Lung (tissue), 17 donors: ENCODE measurements at places on chromosomes 12 and 14. TPM values are rescaled to one million over a fixed set of nuclear protein-coding genes. Genes with fewer than 3 reads are reported as not detected.

DNA sequence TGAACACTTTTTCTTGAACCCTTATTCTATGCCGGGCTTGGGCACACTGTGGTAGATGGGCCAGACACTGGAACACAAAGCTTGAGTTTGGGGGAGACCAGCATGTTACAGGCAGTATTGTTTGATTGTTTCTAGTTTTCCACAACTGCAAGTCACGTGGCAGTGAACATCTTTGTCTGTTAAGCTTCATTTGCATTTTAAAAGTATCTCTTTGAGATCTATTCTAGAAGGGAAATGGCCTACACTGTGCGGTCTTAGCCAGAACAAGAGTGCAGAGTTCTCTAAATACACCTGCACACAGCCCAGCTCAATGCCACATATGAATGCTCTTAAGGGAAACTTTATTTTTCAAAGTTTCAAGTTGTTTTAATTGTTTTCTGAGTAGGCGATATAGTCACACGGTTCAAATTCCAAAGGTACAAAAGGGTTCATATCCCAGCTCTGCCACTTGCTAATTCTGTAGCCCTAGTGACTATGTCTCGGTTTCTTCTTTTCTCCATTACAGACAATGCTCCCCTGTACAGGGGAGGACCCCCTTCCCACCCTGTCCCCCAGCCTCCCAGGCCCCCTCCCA lies 24.9 kb downstream of the RIN3 start:
- DNase-seq = no peak

- DNase-seq = peak; percentile 87
Measured at GRCh38 chr12:132604151-132604618, 6.2 kb downstream of the LRCOL1 start.

- no peak for DNase-seq
Measured at GRCh38 chr14:37643701-37644100, 48.3 kb downstream of the TTC6 start.

Gene SYT10
- total RNA-seq = 0.12 TPM

Gene DYRK4
- 27.8 TPM for total RNA-seq

Gene BDKRB2
- total RNA-seq = 2.6 TPM

Gene C1S
- 253 TPM for total RNA-seq

Gene MAP1LC3B2
- total RNA-seq = 2.0 TPM

- no peak for DNase-seq
Measured at GRCh38 chr12:45634273-45634917, 95.1 kb upstream of the ARID2 start.

DNA sequence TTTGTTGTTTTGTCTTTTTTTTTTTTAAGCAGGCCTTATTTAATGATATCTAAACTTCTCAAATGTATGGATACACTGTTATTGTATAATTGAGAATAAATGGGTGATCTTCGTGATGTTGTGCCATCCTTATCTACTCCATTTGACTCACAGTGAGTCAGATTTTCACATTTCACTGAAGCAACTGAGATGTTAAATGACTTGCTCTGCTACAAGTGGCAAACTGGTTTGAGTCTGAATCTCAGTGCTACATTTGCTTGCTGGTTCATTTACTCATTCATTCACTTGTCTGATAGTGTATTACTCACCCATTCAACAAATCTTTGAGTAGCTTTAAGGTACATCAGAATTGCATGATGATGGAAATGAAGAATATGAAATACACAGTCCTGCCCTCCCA lies 2.6 kb downstream of the KIAA0586 start:
- no peak for DNase-seq

DNA sequence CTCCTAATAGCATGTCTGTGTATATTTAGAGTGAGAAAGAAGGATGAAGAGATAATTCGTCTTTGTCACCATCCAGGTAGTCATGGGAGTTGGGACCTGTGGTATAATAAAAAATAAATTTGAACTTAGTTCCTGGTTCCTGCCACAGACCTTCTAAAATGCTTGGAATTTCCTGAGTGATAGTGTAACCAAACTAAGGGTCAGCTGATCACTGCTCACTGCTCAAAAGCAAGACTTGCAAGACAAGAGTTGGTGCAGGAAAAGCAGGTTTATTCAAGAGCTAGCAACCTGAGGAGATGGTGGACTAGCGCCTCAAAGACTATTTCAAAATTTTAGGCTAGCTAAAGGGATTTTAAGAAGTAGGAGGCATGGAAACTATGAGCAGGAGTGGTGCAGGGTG lies 19.1 kb downstream of the ANG start:
- DNase-seq = peak; percentile 63

DNA sequence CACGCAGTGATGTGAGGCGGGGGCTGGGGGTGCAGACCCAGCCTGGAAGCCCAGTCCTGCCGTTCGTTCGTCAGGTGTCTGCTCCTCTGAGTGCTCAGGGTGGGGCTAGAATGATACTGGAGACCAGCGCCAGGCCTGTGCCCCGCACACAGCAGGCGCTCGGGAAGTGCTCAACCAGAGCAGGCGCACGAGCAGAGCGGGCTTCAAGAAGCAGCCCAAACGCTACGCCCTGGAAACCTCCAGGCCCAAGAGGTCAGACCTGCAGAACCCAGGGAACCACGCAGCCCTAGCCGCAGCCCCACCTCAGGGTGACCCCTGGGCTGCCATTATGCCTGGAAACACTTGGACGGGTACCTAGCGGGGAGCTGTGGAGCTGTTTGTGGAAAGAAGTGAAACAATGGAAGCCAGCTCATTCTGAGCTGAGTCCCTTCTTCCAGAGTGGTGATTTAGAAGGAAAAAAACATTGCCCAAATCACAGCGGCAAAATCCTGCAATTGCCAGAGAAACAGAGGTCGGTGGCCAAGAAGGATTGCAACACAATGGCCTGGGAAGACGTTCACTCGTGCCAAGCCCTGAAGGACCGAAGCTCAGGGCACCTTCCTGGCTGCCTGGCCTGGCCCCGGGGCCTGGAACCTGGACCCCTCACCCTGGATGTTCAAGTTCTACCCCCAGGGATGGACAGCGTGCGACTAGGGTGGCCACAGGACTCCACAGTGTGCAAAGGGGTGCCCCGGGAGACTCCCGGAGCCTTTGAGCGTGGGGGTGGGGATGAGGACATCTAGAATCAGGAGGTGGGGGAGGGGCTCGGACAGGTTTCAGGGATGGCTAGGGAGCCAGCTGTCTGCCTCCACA lies 40.4 kb upstream of the DIO3 start:
- DNase-seq = peak; percentile 75

Gene AICDA
- 0.58 TPM for total RNA-seq

GRCh38 chr12:3256103-3256631 lies 179.0 kb downstream of the TSPAN9 start:
- DNase-seq = no peak

Gene GPR162
- total RNA-seq = 36.0 TPM

DNA sequence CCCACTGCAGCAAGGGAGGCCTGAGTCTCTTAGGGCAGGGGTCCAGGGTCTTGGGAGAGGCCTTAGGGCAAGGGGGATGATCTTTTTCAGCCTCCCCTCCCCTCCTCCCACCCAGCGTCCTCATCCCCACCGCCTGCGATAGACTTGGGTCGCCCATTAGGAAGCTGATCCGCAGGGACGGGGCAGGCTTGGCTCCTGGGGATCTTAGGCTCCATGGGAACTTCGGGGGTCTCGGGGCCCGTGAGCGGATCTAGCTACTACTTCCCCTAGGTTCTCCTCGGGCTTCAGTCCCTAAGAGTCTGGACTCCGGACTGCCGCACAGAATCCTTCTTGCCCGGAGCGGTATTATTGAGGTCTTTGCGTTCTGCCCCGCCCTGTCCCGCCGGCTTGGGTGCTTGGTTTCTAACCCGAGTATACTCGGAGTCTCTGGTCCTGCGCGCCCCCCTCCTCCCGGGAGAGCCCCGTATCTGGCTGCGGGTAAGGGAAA lies 2.2 kb upstream of the PTHLH start:
- no peak for DNase-seq

- DNase-seq = no peak
Measured at GRCh38 chr12:111677186-111677585, 8.6 kb downstream of the BRAP start.

Gene ZNF891
- total RNA-seq = 6.2 TPM
